NCI-H2081 treated with DMSO at 0.1 percent for 48 hours (cell line): ENCODE measurements at places on chromosomes 6 and 20.

DNA sequence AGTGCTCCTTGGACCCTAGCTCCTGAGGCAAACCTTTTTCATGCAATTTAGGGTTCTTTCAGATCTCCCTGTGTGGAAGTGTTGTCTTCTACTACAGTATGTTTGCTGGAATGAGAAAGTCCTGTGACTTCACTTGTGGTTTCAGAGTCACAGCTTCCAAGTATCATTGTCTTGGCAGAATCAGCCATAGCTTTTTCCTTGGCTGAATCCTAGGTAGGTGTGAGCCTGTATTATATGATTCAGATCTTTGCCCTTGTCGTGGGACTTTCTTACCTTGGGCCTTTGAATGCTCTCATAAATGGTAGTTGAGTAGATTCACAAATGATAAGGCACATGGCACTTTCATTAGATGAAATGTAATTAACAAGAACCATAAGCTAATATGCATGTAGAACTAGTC lies 16.5 kb downstream of the CARMIL1 start:
- DNase-seq = no peak

GRCh38 chr6:7691675-7692452 lies 34.0 kb upstream of the BMP6 start:
- no peak for DNase-seq

GRCh38 chr6:107801173-107801886 lies 22.8 kb downstream of the SCML4 start:
- no peak for DNase-seq

GRCh38 chr20:38143646-38144554 lies 21.2 kb downstream of the TGM2 start:
- no peak for DNase-seq

GRCh38 chr20:36399147-36399968 lies 93.2 kb downstream of the DLGAP4 start:
- peak; percentile 49 for DNase-seq

DNA sequence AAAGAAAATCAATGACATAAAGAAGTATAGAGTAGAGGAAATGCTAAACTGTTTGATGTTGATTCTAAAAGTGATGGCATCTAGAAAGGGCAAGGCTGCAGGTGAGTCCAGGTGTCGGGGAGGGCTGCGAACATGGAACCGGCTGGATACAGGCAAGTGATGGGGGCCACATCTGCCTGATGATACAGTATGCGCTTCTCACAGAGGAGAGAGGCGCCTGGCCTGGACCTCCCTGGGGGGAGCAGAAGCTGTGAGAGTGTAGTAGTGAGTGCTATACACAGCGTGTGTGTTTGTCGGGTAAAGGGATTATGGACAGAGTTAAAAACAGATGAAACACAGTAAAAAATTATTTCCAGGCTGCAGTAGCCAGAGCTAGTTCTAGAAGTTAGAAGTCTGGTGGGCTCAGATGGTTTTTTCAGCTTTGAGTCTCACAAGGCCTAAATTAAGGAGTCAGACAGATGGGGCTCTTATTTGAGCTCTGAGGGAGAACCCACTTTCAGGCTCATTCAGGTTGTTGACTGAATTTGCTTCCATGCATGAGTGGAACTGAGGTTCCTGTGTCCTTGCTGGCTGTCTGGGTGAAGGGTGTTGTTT lies 195.8 kb upstream of the ARG1 start:
- DNase-seq = no peak

- DNase-seq = no peak
Measured at GRCh38 chr6:29792123-29793035, 35.2 kb upstream of the HLA-G start.

DNA sequence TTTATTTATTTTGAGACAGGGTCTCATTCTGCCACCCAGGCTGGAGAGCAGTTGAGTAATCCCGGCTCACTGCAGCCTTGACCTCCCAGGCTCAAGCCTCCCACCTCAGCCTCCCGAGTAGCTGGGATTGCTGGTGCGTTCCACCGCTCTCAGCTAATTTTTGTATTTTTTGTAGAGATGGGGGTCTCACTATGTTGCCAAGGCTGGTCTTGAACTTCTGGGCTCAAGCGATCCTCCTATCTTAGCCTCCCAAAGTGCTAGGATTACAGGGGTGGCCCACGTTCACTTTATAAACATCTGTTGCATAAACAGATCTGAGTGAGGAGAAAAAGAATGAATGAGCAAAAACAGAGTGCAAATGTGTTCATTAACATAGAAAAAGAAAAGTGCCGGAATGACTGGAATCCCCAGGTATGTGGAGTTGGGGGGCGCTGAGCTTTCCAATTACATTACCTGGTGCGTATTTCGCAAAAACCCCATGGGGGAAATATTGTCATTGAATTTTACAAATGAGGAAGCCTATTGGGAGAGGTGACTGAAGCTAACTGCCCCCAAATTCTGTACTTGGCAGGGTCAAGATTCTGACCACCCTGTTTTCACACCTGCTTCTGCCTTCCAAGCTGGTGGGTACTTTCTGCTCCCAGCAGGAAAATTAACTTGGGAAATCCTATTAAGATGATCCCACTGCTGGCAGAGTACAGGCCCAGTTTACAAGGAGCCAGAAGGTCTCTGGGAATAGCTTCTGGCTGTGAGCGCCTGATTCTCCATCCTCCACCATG lies 207.7 kb upstream of the JARID2 start:
- no peak for DNase-seq

GRCh38 chr6:73823832-73824231 lies 127.8 kb downstream of the CD109 start:
- no peak for DNase-seq

- DNase-seq = no peak
Measured at GRCh38 chr6:40930555-40930954, 108.5 kb downstream of the UNC5CL start.

- DNase-seq = no peak
Measured at GRCh38 chr6:79802657-79803300, 144.6 kb downstream of the ELOVL4 start.

DNA sequence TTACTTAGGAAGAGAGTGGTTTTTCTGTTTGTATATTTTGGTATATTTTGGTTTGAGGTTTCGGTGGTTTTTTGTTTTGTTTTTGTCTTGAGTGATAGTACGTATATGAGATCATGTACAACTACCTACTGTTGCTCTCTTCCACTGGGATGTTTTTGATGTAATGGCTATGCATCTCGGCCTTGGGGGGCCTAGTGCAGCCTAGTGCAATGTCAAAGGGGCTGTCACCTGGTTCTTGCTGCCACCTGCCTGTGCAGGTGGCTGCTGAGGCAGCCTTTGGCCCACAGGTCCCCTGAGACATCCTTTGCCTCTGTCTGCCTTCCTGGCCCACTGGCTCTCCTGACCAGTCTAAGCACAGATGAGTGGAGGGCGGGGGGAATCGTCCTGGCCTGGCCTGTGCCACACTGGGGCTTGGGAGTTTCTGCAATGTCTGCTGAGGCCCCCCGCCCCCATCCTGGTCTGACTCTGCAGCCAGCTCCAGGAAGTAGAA lies 546.6 kb downstream of the CD83 start:
- DNase-seq = no peak

DNA sequence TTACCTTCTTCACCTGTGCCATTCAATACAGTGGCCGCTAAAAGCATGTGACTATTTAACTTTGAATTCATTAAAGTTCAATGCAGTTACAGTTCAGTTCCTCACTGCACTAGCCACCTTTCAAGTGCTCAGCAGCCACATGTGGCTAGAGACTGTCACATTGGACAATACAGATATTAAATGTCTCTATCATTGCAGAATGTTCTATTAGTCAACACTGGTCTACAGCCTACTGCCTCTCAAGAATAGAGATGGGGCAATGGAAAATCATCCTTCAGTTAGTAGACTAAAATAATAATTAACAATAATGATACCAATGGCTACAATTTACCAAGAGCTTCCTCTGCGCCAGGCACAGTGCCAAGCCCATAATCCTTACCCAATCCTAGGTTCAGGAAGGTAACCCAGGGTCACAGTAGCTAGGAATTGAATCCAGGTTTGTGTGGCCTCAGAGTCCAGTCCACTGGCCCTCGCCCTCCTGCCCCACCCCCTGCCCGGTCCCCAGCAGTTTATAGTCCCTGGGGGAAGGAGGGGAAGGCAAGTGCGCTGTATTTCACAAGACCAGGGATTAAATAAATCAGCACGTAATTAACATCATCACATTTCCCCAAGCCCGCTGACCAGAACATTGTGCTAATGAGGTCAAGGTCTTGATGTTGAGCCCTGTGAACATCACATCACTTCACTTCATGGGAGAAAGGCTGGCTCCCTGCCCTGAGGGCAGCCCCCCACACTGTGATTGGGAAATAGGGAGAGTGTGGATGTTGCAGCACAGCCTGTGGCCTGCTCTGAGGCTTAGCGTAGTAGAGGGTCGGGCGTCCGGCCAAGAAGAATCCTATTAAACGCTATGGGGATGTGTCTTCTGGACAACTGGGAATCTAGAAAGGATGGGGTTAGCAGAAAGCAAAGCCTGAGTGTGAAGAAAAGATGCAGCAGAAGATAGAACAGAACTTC lies 147.2 kb downstream of the VEGFA start:
- DNase-seq = no peak

DNA sequence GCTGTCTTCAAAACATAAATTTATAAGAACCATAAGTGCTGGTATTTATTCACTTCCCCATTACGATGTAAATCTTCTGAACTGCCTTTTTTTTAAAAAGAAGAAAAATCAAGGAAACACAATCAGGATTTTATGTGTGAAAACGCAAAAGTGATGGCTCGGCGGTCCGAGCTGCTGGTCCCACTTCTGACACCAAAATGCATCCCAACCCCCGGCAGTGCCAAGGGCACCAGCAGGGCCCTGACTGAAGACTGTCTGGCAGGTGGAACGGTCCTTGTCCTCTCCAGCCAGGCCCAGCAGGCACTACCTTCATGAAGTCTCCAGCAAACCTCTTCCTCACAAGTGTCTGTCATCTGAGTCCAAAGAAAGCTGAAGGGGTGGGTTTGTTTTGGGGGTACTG lies 41.2 kb downstream of the TBC1D7 start:
- DNase-seq = no peak

GRCh38 chr6:161348628-161348994 lies 74.8 kb upstream of the AGPAT4 start:
- DNase-seq = no peak

GRCh38 chr6:147950623-147950987 lies 392.0 kb upstream of the SASH1 start:
- DNase-seq = no peak

- DNase-seq = no peak
Measured at GRCh38 chr6:159023893-159024292, 20.9 kb downstream of the TAGAP start.

GRCh38 chr6:11120271-11121005 lies 8.9 kb upstream of the ERVFRD-1 start:
- DNase-seq = peak; percentile 8

DNA sequence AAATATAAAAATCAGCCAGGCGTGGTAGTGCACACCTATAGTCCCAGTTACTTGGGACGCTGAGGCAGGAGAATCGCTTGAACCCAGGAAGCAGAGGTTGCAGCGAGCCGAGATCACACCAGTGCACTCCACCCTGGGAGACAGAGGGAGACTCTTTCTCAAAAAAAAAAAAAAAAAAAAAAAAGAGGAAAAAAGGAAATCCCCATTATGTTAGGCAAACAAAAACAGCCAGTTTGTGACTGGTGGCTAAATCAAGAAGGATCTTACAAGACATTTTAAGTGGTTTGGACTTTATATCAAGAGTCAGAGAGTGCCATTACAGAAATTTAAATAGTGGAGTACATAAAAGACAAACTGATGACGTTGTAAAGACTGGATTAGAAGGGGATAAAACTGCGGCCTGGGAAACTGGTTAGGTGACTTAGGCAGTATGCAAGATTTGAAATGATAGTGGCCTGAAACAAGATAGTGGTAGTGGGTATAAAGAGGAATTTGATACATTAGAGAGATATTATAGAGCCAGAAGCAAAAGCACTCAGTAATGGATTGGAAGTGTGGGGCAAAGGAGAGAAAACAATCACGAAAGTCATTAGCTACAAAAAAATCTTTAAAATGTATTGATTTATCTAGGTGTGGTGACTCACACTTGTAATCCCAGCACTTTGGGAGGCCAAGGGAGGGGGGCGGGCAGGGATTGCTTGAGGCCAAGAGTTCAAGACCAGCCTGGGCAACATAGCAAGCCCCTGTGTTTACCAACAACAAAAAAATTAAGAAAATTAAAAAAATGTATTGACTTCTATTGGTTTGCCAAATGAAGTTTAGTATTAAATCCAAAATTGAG lies 1.7 kb upstream of the MYO6 start:
- no peak for DNase-seq

DNA sequence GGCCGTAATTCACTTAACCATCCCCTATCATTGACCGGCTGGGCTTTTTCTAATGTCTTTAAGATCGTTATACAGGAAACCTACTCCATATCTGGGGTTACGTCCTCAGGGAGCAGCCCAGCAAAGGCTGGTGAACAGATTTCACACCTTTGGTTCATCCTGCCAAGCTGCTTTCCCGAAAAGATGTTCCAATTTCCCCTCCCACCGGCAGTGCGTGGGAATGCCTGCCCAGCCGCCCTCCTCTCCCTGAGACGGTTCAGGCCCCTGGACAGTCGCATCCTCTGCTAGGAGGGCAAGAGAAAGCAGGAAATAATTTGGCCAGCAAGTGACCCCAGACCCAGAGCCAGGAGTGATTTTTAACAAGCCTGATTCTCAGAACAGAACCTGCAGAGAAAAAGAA lies 16.3 kb downstream of the SIRPA start:
- DNase-seq = no peak

- no peak for DNase-seq
Measured at GRCh38 chr6:7909323-7910276, 988 bp downstream of the TXNDC5 start.

DNA sequence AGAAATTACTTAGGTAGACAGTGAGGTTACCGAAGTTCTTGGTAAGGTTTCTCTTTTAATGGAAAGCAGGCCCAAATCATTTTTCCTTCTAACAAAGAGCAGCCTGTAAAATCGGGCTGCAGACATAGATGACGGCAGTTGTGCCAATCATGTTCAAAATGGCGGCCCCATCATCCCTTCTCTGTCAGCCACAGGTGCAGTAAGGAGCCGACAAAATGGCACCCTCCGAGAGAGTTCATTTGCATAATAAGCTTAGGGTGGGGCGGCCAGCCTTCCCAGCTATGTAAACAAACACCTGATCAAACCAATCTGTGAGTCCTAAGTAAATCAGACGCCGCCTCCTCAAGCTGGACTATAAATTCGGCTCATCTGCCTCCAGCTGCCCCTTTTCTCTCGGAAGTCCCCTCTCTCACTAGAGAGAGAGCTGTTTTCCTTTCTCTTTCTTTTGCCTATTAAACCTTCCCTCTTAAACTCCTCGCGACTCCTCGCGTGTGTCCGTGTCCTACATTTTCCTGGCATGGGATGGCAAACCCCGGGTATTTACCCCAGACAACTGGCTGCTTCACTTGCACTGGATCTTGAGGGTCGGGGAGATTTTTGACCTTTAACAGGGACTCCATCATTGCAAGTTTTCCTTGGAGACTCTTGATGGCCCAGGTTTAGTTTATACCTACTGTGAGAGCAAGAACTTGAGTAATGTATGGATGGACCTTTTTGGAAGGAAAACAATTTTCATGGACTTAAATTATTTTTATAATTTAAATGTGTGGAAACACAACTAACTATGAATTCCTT lies 8.9 kb upstream of the DDR1 start:
- no peak for DNase-seq
